Endothelial cell of umbilical vein (primary cell): ENCODE measurements at places on chromosomes 3 and 15. TPM values are rescaled to one million over a fixed set of nuclear protein-coding genes. Genes with fewer than 3 reads are reported as not detected.

GRCh38 chr3:158801201-158801600 is 653 bp upstream of the MFSD1 start:
- peak; percentile 37 for DNase-seq

The LMLN gene
- 6.5 and 9.0 TPM in 2 replicates for total RNA-seq

GRCh38 chr15:29121369-29121656 is 148.3 kb downstream of the NSMCE3 start:
- DNase-seq: no peak

- no peak for DNase-seq
Observed at GRCh38 chr3:13927295-13927694, 47.4 kb upstream of the WNT7A start.

GRCh38 chr15:48861813-48862431 is 16.0 kb upstream of the EID1 start:
- peak; percentile 58 for DNase-seq

DNA sequence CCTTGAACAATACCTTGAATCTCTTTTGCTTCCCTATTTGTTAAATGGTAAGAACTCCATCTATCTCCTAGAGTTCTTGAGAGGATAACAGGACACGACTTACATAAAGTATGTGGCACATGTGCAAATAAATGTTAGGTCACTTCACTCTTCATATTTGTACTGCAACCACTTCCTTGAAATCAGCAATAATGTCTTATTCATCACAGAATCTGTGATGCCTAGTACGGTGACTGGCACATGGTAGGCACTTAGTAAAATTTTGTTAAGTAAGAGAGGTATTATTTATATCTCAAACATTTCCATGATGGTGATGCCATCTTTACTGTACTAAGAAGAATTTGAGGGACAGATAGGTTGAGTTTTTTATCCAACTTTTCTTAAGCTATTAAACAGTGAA is 14.3 kb downstream of the CD47 start:
- no peak for DNase-seq

- DNase-seq: peak; percentile 76
Observed at GRCh38 chr15:33278816-33279612, 31.8 kb upstream of the RYR3 start.

DNA sequence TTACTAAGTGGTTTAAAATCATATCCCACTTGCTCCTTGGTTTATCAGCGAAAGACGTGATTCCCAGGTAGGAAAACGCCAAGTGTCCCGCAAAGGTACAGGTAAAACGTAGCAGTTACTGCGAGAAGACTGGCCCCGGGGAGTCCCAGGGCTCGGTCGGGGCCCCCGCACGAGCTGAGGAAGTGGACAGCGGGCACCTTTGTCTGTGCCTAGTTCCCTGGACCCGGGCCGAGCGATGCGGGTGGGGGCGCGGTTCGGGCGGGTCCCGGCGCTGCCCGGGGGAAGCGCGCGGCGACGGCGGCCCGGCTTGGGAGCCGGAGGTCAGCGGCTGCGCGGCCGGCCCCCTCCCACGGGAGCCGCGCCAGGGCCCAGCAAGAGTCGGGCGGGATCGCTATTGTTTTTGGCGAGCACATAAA is 864 bp upstream of the NEO1 start:
- no peak for DNase-seq

DNA sequence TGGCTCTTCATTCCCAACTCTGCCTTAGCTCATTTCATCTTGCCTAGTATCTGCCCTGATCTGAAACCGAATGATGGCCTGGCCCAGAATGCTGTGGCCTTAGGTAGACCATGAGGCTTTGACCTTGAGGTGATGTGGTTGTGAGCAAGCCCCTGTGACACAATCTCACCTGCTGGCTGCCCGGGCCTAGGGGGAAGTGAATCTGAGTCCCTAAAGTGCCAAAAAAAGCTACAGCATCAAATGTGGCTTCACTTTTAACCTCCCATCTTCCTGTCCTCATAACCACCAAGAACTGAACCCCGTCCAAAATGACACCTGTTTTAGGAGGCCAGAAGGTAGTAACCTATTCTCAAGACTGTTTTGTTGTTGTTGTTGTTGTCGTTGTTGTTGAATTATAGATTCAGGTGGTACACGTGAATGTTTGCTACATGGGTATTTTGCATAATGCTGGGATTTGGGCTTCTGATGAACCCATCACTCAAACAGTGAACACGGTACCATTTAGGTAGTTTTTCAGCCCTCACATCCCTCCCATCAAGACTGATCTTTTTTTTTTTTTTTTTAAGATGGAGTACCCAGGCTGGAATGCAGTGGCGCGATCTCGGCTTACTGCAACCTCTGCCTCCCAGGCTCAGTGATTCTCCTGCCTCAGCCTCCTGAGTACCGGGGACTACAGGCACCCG is 54.6 kb downstream of the MCCC1 start:
- no peak for DNase-seq

GRCh38 chr3:95044101-95044500 is 981.2 kb downstream of the NSUN3 start:
- DNase-seq: no peak

The NOX5 gene
- total RNA-seq: 0.07 TPM in 1 of 2 replicates, not detected in the other

The RPP25 gene
- total RNA-seq: 13.7 and 13.8 TPM in 2 replicates

DNA sequence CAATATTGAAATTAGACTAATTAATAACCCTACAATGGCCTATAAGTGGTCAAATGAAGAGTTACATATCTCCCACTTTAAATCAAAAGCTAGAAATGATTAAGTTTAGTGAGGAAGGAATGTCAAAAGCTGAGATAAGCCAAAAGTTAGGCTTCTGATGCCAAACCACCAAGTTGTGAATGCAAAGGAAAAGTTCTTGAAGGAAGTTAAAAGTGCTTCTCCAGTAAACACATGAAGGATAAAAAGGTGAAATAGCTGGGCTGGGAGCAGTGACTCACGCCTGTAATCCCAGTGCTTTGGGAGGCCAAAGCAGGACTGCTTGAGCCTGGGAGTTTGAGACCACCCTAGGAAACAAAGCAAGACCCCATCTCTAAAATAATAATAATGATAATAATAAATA is 46.9 kb upstream of the DCUN1D1 start:
- no peak for DNase-seq

- no peak for DNase-seq
Observed at GRCh38 chr15:98657721-98658120, 9.4 kb downstream of the IGF1R start.

The MITF gene
- 2.5 and 3.9 TPM in 2 replicates for total RNA-seq

GRCh38 chr3:124034016-124034843 is 42.3 kb upstream of the ROPN1 start:
- peak; percentile 27 for DNase-seq

DNA sequence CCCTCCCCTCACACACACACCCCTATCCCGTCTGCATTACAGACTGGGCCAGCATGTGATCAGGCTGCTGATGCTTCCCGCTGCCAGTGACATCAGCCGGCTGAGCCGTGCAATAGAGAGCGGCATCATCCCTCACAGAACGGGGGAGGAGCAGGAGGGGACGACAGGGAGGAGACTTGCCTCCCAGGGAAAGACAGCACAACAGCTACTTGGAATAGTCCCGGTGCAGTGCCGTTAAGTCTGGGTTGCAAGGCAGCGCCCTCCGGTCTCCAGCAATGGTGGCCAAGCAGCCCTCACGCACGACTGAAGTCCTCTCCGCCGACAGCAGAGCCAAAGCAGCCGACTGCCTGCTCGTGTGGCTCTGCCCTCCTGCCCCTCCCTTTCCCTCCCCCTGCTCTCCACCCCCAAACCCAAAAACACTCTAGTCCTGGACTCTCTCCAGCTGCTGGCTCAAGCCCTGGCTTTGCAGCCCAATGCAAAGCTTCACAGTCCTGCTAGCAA is 31.5 kb upstream of the RPS17 start:
- no peak for DNase-seq

GRCh38 chr15:50137330-50137761 is 18.3 kb upstream of the ATP8B4 start:
- DNase-seq: peak; percentile 13

The CKMT1A gene
- total RNA-seq: not detected in 2 replicates

DNA sequence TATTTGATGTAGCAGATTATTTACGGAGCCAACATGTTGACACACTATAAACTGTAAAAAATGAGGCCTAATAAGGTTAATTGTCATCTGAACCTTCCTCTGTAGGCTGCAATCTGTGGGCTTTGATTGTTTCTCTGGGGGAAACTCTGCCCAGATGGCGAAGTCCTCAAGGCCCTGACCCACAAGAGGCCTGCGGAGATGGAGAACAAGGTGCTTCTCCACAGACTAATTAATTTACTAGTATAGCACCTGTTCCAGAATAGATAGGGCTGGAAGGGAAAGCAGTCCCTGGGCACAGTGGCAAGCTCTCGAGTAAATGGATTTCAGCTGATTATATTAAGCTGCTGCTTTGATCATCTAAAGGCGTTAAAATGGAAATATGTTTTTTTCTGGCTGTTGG is 338.8 kb upstream of the DNAJC19 start:
- DNase-seq: no peak

DNA sequence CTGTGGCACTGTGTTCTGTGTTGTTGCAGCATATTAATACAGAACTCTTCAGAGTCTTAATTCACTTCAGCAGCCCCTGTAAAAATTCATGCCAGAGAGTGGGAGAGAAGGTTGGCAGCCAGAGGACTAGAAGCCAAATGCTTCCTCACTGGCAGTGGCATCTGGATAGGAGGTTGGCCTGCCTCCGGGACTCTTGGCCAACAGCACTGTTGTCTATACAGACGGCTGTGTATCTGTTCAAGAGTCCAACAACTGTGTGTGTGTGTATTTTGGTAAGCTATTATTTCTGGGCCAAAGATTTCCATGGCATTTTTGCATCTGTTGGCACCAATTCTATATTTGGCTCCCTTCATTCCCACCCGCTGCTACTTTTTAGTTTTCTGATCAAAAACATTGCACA is 156.0 kb upstream of the SOX2 start:
- no peak for DNase-seq

DNA sequence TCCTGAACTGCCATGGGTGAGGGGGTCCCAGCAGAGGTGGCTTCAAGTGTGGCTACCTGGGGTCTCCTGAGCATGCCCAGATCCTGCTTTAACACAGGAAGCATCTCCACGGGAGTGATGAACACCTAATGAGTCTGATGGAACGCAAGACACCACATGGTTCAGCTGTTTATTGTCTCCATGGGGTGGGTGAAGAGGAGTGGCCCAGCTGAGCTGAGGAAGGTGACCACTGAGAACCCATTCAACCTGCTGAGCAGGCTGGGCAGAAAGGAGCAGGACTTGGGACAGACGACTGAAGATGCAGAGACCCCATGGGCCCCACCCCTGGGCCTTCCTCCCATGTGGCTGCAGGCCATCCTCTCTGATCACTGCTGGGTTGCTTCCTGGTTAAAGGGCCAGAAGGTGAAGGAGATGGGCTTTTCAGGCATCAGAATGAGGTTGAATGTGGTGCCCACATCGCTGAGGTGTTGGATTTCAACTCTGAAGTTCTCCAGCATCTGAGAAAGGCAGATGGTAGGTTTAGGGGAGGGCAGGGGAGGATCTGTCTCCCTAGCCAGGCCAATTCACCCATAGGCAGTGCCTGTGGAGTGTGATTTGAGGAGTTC is 29.7 kb downstream of the CYP11A1 start:
- DNase-seq: no peak

- peak; percentile 63 for DNase-seq
Observed at GRCh38 chr15:75042730-75043508, 19.5 kb downstream of the PPCDC start.

DNA sequence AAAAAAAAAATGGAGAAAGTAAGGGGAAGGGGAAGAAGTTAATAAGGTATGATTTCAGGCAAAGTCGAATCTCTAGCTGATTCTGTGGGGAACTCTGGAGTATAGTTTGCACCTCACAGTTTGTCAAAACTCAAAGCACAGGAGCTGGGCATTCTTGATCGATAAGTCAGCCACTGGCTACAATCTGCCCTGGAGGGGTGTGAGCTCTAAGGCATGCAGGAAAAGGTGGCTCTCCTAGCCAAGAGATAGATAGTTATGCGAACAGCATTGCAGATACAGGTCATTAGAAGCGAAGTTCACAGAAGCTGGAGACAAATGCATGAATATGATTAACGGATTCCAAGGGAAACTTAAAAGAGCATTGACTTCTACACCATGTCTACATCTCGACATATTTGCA is 952.6 kb downstream of the AGBL1 start:
- DNase-seq: no peak

The C2CD4A gene
- 0.46 and 1.1 TPM in 2 replicates for total RNA-seq

GRCh38 chr3:159929171-159930141 is 59.2 kb upstream of the IL12A start:
- DNase-seq: peak; percentile 70

The CCR9 gene
- total RNA-seq: not detected in 2 replicates

DNA sequence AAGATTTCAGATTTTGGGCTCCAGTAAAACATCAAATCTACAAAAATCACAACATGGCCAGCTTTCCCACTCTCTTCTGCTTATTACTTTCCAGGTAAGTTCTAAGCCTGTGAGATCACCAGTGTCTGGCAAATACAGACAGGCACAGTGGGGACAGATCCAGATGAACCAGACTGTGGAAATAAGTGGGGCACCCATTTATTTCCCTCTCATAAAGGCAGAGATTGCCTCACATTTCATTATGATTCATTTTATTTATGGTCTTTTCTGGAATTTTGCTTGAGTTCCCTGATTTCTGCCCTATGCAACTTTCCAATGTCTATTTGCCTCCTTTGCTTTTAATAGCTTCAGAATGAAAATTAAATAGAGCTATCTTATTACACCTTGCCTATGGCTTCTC is 66.8 kb downstream of the GREM1 start:
- DNase-seq: no peak

The WWTR1 gene
- 210 and 262 TPM in 2 replicates for total RNA-seq

The ITGB5 gene
- total RNA-seq: 144 TPM in 2 replicates

- no peak for DNase-seq
Observed at GRCh38 chr15:75002398-75002797, 7.0 kb downstream of the SCAMP5 start.

DNA sequence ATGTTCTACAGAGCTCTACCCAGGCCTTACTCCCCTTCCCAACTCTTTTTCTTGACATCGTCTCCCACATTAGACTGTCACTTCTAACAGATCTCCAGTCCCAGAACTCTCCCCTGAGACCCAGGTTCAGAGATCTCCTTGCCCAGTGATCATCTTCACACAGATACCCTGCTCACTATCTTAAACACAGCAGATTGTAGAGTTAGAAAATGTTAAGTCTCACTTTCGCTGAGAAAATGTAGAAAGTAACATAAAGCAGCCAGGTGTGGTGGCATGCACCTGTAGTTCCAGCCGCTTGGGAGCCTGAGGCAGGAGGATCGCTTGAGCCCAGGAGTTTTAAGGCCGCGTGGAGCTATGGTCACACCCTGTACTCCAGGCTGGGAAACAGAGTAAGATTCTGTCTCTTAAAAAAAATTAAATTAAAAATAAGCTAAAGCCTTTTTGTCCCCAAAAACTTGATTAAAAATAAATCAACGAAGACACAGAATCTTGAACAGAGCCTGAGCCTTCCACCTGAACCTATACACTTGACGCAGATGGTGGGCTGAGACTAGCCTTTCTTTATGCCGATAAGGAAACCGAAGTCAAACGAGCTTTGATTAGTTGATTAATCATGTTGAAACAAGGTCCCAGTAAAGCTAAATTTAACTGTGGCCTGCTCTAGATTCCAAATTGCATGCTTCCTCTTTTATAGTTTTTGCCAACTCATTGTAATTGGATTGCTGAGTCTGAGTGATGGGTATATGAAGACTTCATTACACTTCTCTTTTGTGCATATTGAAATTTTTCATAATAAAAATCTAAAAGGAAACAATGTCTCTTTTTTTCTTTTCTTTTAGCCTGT is 31.3 kb upstream of the BLM start:
- DNase-seq: no peak

GRCh38 chr15:78676424-78677110 is 35.6 kb upstream of the CHRNB4 start:
- DNase-seq: no peak

- DNase-seq: no peak
Observed at GRCh38 chr15:94033683-94034020, 197.7 kb upstream of the MCTP2 start.

The DPPA2 gene
- total RNA-seq: not detected in 2 replicates
